ENCODE measurements at places on chromosomes 1 and 21.

- DNase-seq = peak; percentile 82
Measured at GRCh38 chr1:213122514-213122929, 71.5 kb downstream of the RPS6KC1 start.

- DNase-seq = no peak
Measured at GRCh38 chr1:158163000-158163947, 17.4 kb upstream of the CD1D start.

DNA sequence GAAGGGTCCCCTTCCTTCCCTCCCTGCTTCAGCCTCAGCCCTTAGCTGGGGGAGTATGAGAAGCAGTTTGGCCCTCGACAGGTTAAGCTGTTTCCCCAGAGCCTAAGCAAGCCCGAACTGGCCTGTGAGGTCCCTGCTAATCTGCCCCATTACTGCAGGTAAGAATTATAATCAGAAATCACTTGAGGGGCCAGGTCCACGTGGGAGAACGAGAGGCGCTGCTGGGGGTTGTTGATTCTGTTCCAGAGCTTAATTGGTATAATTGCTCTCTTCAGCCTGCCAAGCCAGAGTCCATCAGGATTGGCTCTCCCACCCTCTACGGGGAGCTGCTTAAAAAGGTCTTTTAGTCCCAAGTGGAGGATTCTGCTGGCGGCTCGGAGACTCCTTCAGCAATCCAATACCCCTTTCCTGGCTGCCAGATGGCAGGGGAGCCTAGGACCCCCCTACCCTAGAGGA is 70.8 kb downstream of the UBE2T start:
- DNase-seq = no peak

- peak; percentile 57 for DNase-seq
Measured at GRCh38 chr1:201594575-201595245, 55.8 kb downstream of the NAV1 start.

DNA sequence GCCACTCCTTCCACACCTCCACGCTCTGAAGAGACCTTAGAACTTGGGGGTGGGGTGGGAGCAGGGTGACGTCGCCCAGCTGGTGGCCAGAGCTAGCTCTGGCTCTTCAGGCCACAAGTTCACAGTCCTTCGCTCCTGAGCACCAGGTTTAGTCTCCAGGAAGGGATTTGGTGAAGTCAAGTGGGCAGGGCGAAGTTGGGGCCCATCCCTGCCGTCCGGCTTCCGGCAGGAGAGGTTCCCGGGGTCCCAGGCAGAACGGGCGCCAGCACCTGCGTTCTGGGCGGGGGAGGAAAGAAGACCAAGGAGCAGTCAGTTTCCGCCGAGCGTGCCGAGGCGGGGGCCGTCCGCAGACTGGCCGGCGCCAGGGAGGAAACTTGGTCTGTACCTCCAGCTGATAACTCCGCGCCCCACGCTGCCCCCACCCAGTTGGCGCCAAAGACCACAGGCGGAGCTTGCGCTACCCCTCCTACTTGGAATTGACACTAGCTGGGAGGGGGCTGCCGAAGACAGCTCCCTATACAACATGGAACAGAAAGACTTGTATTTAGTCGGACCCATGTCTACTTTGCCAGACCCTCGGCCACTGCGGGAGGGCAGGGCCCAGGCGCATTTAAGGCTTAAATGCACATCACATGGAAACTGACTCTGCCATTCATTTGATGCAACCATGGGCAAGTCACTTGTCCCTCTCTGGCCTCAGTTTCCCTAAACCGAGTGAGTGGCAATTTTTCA is 995 bp downstream of the ID3 start:
- no peak for DNase-seq

DNA sequence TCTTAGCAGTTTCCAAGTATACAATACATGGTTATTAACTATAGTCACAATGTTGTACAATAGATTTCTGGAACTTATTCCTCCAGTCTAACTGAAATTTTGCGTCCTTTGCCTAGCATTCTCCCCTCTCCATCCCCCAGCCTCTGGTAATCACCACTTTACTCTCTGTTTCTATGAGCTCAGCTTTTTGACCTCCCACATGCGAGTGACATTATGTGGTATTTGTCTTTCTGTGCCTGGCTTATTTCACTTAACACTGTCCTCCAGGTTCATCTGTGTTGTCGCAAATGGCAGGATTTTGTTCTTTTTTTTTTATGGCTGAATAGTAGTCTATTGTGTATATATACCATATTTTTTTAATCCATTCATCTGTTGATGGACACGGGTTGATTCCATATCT is 43.9 kb upstream of the CD101 start:
- DNase-seq = no peak

- peak; percentile 92 for DNase-seq
Measured at GRCh38 chr1:93844262-93845045, 34.6 kb downstream of the DNTTIP2 start.

DNA sequence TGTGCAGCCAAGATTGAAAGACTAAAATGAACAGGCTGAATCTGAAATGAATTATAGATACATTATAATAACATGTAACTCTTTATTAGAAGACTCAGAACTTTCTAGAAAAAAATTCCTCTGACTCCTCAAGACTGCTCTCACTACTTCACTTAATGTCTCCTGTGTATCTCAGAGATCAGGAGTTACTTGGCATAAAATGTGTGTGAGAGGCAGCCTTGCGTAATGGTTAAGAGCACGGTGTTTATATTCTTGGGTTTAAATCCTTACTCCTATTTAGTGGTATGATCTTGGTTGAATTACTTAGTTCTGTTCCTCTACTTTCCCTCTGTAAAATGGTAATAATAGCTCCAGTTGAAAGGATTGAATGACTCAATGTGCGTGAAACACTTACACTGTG is 634.9 kb downstream of the LTN1 start:
- no peak for DNase-seq

DNA sequence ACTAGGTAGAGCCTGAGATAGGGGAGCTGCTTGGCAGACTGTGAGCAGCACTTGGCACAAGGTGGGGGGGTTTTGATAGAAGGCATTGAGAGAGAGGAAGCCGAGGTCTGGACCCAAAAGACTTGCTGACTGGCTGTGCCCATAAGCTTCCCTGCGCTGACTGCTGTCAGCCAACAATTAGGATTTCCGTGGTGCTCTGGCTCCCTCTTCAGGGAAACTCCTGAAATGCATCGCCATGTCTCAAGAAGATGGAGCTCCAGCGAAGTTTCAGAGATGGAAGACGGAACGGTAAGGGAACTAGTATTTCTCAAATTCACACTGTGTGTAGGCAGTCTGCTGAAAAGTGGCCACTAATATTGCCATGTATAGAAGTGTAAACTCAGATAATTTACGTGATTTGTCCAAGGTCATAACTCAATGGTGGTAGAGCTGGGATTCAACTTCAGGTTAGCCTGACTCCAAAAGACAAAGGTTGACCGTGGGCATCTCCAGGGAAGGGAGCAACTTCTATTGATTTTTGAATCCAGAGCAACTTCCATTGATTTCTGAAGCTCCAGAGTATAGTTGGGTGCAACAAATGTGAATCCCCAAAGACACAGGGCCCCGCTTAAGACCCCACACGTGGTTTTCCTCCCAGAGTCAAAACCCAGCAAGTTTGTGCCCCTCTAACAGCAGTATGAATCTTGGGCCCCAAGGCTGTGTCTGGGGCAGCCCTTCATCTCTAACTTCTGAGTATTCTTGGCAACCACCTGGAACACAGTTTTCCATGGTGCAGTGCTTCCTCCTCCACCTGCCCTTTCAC is 44.5 kb upstream of the CRNN start:
- DNase-seq = peak; percentile 91

- DNase-seq = no peak
Measured at GRCh38 chr1:111735321-111735720, 3.9 kb downstream of the INKA2 start.

- no peak for DNase-seq
Measured at GRCh38 chr1:74748960-74749359, 16.0 kb downstream of the TYW3 start.

- DNase-seq = no peak
Measured at GRCh38 chr1:119687434-119688079, 24.2 kb upstream of the PHGDH start.

GRCh38 chr1:2999571-2999970 is 21.7 kb upstream of the ACTRT2 start:
- DNase-seq = no peak

DNA sequence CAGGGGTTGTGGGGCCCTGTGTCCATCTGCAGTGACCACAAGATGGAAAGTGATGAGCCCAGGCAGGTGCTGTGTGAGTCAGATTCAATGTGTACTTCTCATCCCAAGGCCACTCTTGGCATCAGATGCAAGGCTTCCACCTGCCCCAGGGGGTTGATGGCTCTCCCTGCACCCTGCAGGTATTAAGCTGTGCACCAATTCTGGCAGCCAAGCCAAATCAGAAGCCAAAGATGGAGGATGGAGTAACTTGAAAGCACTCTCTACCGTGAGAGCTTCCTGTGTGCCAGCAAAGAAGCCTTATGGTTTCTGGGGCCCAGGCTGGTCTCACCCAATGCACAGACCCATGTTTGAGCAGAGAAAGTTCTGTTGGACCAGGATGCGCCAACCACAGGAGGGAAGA is 44.3 kb upstream of the TENT5C start:
- DNase-seq = no peak

DNA sequence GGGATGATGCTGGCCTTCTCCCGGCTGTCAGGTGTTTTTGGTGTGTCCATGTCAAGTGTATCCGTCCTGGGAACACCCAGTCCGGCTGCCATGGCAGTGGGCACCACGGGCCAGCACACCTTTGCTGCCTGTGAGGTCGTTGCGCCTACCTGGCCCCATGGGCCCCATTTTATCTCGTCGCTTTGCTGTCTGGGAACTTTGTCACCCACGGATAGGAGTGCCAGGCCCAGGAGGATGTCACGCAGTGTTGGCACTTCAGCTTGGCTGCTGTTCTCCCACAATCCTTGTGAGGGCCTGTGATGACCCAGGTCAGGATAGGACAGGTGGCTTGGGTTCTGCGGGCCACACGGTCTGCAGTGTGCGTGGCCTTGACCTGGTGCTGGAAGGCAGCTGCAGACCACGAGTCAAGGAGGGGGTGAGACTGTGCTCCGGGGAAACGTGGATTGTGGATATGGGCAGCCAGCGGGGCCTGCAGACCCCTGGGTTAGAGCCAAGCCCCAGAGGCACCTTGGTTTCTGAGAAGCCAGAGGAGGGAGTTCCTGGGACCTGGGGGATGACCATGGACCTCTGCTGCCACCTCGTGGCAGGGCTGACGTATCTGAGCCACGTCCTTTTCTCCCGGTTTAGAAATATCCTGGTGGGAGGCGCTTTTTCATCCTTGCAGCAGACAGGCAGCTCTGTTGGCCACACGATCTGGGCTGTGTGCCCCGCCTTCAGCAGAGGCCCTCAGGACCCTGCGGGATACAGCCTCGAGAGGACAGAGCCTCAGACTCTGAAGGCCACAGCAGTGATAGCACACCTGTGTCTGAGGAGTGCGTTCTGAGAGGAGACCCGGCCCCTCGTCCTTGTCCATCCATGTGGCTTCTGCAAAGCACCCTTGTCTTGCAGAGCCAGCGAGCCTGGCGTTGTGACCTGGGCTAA is 161.1 kb upstream of the COL6A1 start:
- DNase-seq = peak; percentile 90

- no peak for DNase-seq
Measured at GRCh38 chr21:42836767-42837301, 42.5 kb downstream of the WDR4 start.

GRCh38 chr1:38872401-38873026 is 634 bp downstream of the MYCBP start:
- peak; percentile 52 for DNase-seq

DNA sequence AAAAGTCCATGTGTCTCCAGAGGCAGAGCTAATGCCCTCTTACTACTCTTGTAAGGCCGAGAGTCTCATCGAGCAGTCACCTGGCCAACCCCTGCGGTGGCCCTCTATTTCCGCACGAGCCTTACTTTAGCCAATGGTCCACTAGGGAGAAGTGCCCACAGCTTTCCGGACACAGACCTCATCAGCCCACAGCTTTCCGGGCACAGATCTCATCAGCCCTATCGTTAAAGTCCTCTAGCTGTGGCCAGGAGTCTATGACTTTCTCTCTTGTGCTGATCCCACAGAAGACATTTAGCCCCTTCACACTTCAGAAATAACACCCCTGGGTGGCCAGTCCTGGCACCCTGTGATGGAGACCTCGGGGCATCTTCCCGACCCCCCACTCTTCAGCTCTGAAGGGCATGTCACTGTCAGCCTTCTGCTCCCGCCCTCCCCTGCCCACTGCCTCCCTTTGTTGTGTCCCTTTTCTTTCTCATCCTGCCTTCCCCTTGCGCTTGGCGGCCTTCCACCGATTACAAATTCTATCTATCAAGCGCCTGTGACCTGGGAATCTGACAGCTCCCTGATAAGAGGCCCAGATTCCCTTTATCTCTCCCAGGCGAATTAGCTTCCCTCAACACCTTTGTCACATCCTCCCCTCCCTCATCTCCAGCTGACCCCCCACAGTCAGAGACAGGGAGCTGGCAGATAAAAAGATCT is 161.0 kb downstream of the PLXNA2 start:
- peak; percentile 28 for DNase-seq

- no peak for DNase-seq
Measured at GRCh38 chr1:113252166-113252565, 138.1 kb upstream of the MAGI3 start.

DNA sequence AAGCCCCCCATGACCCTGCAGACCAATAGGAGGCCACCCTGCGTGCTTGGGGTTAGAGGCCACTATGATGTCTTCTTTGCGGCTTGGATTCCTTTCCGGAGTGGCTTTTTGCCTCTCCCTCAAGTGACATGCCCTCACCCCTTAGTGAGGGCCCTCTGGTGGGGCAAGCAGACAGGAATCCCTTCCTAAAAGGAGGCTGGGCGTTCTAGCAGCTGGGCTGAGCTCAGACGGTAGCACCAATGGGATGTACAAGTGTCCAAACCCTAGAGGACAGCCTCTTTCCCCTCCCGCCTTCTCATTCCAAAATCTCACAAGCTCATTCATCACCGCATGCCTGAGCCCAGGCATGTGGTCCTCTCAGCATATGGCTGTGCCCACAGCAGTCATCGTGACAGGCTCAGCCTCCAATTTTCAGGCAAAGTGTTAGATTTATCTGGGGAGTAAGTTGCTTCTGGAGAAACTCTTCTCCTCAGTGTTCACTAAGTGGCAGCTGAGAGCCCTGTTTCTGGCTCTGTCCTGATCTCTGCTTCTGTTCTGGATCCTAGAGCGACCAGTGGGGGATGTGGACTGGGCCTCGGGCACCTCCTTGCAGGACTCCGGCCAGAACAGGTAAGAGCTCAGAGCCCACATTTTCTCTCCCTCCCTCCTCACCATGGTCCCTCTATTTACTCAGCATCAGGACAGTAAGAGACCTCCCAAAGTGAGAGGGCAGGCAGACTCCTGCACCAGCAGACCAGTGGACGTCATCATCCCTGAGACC is 4.8 kb downstream of the KIAA1614 start:
- peak; percentile 33 for DNase-seq

- peak; percentile 75 for DNase-seq
Measured at GRCh38 chr1:231040019-231040799, at the start of gene FAM89A. Gene FAM89A, minus strand, starts transcription at chr1:231040254. Its CDS starts 43 bp downstream, at chr1:231040211.

GRCh38 chr1:207318072-207318619 is 3.3 kb upstream of the CD55 start:
- DNase-seq = peak; percentile 48
